Fibroblast of skin of left biceps (primary cell): ENCODE measurements at places on chromosomes 12 and 14.

GRCh38 chr12:49557187-49557916 is 10.6 kb downstream of the MCRS1 start:
- DNase-seq, result no peak

- no peak for DNase-seq
Observed at GRCh38 chr14:74698465-74698864, 14.4 kb downstream of the AREL1 start.

GRCh38 chr12:3677609-3678008 is 75.3 kb downstream of the CRACR2A start:
- DNase-seq, result no peak

- no peak for DNase-seq
Observed at GRCh38 chr12:113268136-113268535, 46.9 kb downstream of the TPCN1 start.

DNA sequence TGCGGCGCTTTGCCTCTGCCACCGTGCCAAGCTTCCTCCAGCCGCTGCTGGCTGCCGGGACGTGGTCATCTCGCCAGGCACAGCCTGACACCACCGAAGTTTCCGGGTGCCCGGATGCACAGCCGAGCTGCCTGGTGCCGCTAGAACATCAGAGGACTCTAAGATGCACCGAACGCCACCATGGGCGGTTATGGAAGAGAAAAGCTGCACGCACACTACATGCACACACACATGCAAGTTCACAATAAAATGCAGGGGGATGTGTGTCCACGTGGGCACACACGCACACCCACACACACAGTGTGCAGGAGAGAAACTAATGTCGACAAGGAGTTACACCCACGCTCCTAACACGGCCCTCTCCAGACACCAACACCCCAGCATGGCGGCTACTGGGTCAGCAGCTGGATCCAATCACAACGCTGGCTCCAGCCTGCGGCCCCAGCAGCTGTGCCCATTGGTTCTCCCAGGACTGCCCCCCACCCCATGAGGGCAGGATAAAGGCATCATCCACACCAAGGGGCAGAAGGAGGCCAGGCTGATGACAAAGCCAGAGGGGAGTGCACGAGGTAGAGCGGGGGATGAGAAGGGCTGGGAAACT is 82.7 kb downstream of the BCL11B start:
- DNase-seq, result no peak

GRCh38 chr12:67062193-67062592 is 207.0 kb upstream of the CAND1 start:
- no peak for DNase-seq

- no peak for DNase-seq
Observed at GRCh38 chr12:14188744-14189143, 176.7 kb upstream of the ATF7IP start.

- DNase-seq, result no peak
Observed at GRCh38 chr12:94753036-94753679, 102.8 kb upstream of the TMCC3 start.

- DNase-seq, result no peak
Observed at GRCh38 chr12:60822580-60822979, 1226.8 kb downstream of the SLC16A7 start.

DNA sequence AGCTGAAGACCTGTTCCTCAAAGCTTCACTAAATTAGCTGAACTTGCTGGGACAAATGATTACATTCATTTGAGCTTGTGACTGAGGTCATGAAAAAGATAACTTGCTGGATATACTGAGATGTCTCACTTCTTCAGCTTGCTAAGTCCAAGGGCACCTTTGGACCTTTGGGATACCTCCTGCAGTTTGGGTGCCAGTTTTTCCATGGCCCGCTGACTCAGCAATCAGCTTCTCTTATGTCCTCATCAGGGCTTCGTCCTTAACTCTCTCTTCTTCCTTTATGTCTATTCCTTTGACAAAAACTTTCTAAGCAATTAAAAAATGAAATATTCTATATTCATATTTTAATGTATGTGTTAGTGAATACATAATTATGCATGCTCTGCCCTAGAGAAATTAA is 45.6 kb downstream of the OVCH1 start:
- no peak for DNase-seq

GRCh38 chr14:21382886-21383847 is 652 bp downstream of the SUPT16H start:
- no peak for DNase-seq

GRCh38 chr12:110739488-110739887 is 3.2 kb downstream of the PPP1CC start:
- DNase-seq, result no peak

- no peak for DNase-seq
Observed at GRCh38 chr14:95431199-95432143, 85.0 kb downstream of the SYNE3 start.

GRCh38 chr14:90514566-90514965 is 117.7 kb downstream of the CALM1 start:
- no peak for DNase-seq

DNA sequence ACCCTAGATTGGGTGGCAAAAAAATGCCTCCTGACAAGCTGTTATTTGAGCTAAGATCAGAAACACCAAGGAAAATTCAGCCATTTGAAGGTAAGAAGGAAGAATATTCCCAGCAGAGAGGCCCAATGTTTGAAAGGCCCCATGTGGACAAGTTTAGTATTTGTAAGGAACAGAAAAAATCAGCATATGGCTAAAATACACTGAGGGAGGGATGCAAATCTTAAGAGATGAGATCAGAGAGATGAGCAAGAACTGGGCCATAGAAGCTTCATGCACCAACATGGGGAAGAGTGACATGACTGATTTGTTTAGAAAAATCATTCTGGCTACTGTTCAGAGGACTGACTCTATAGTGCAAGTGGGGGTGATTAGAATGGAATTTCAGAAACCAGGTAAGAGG is 496.8 kb upstream of the SOX5 start:
- DNase-seq, result no peak

- DNase-seq, result no peak
Observed at GRCh38 chr14:104868060-104868740, 3.1 kb downstream of the CEP170B start.

DNA sequence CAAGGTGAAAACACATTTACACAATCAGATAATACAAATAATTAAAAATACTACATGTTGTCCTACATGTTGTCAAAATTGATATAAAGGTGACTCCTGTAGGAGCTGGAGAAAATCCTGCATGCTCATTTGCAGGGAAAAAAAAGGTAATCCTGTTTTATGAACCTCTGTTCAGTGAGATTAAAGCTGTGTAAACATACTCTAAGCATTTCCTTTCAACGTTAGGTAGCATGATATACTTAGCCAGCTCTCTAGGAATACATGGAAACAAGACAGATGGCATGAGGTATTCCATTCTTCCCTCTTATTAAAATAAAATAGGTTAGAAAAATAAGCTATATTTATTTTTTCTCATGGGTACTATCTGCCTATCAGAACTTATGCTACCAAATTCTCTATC is 635.7 kb upstream of the FLRT2 start:
- DNase-seq, result no peak

DNA sequence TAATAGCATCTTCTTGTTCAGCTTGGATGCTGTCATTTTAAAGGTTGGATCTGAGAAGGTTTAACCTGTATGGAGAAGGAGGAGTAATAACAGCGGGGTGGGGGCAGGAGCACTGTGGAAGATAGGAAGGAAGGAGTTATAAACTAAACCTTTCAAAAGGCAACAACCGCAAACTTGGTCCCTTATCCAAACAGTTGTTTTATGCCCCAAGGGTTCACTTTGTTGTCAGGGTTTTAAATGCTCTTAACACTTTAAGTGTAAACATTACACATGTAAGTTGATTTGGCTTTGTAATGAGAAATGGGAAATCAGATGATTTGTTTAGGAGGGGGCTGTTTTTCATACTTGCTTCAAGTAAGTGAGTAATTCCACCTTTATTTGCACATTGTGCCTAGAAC is 3.0 kb downstream of the NPAS3 start:
- DNase-seq, result no peak

DNA sequence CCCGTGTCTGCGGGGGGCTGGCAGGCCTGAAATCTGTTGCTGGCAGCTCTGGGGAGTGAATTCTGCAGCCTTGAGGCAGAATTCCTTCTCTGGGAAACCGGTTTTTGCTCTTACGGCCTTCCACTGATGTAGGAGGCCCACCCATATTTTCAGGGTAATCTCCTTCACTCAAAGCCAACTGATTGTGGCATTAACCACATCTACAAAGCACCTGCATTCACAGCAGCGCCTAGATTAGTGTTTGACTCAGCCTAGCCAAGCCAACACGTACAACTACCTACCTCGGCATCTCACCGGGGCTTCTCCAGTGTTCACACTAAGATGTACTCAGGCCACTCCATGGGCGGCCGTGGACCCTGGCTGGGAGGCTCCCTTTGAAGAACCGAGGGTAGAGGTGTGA is 15.8 kb downstream of the C12orf43 start:
- DNase-seq, result no peak

DNA sequence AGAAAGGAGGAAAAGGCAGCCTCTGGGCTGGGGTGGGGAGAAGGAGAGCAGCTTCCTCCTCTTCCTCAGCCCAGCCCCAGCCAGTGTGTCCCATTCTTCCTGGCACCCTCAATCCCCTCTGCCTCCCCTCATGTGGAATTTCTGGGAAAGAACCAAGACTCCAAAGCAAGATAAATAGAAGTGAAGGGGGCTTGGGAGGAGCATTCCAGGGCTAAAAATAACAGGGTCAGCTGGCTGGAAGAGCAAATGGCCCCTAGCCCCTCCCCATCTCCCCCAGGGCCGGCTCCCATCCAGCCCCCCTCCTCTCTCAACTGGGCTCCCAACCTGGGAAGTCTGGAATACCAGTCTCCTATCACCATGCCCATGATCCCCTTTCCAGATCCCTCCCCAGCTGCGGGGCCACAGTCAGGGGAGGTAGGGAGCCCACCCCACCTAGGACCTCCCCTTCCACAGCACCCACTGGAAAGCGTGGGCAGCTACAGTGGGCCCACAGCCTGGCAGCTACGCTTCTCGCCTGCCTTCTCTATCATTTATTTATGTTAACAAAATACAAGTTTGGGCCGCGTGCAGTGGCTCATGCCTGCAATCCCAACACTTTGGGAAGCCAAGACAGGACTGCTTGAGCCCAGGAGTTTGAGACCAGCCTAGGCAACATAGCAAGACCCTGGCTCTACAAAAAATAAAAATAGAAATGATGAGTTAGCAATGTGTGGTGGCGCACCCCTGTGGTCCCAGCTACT is 88.3 kb downstream of the IRF2BPL start:
- DNase-seq, result no peak

DNA sequence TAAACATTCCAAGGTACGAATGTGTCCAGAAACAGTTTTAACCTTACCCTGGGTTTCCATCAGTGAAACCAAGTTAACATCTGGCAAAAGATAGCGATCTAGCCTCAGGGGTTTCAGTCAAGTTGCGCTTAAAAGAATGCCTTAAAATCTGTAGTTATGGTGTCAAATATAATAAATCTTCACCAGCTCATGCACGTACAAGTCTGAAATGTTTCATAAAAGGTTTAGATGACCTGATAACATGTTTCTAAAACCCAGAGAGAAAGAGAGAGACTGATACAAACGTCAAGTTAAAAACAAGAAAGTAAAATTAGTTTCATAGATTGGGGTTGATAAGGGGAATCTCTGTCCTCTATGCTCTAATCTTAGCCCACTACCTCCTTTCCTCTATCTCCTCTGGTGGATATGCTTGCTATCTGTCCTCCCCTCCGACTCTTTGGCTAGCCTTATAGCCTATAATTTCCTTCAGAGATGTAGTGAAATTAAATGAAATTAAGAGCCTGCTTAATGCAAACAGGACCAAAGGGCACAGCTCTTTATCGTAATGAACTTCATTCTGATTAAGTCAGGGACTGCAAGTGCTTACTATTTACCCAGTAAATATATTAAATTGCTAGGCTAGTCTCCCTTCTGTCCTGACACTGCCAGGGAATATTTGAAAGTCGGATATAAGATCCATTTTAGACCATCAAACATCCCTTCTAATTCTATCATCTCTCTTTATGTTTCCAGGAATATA is 18.4 kb upstream of the FOS start:
- DNase-seq, result no peak

GRCh38 chr14:77066578-77067172 is 31.4 kb upstream of the CIPC start:
- no peak for DNase-seq

DNA sequence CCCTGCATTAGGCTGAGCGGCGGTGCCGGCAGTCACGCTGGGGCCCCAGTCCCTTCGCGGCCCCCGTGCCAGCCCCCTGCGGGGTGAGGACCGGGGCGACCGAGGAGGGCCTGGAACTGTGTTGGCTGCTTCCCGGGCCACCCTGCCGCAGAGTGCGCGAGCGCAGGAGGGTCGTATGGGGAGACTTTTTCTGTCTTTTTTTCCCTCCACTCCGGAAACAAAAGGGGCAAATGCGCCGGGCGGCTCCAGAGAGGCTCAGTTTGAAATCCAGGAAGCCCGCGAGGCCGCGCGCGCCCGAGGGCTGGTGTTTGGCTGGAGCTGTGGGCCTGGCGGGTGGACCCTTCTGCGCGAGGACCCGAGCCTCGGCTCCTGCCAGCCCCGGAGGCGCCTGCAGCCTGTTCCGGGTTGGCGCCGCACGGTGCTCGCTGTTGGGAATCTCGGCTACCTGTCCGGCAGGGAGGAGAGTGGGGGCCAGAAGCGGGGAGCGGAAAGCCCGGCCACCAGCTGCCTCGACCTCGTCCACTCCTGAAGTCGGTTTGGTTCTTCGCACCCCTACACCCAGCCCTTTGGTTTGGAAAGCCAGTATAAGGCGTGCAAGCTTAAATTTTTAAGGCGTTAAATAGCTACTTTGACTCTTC is 638 bp downstream of the PLEKHG3 start:
- no peak for DNase-seq

DNA sequence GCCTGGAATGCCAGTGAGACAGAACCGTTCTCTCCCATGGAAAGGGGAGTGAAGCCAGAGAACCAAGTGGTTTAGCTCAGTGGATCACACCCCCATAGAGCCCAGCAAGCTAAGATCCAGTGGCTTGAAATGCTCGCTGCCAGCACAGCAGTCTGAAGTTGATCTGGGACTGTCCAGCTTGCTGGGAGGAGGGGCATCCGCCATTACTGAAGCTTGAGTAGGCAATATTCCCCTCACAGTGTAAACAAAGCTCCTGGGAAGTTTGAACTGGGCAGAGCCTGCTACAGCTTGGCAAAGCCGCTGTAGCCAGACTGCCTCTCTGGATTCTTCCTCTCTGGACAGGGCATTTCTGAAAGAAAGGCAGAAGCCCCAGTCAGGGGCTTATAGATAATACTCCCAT is 374.3 kb upstream of the DCN start:
- no peak for DNase-seq

DNA sequence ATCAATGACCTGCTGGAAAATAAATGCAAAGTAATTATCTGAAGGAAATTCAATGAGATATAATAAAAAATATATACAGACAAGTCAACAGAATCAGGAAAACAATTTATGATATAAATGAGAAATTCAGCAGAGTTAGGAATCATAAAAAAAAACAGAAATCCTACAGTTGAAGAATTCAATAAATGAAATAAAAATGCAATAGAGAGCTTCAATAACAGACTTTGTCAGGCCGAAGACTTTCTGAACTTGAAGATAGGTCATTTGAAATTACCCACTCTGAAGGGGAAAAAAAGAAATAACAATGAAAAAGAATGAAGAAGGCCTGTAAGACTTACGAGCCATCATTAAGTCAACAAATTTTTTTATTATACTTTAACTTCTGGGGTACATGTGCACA is 15.5 kb upstream of the GARIN2 start:
- DNase-seq, result no peak
